NCI-H1436 (cell line): ENCODE measurements at places on chromosomes 1 and 21.

DNA sequence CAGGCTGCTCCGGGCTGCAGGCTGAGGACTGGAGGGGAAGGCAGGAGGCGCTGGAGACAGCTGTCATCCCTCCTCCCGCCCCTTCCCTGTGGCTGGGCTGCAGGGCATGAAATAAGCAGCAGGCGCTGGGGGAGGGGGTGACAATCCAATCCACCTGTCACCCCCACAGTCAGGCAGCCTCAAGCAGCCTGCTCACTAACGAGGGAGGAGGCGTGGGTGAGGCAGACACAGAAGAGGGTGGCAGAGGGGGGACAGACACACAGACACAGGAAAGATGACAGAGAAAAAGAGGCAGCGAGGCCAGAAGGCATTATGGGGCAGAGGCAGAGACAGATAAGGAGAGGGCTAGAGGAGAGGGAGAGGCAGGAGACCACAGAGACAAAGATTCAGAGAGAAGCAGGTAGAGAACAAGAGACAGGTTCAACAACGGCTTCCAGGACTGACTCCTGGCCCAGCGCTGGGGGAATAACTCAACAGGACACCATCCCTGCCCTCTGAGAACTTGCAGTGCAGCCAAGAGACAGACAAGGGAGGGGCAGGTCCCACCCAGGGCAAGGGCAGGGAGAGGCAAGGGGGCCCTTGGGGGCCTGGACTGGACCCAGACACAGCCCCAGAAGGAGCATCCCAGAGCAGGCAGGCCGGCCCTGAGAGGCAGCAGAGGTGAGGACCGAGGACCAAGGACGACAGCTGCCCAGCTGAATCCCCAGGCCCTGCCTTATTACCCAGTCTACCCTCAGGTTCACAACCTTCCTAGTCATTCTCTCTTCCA is 11.2 kb downstream of the MEF2D start:
- peak; percentile 66 for DNase-seq

GRCh38 chr1:228827019-228827418 is 91.7 kb downstream of the RHOU start:
- no peak for DNase-seq

DNA sequence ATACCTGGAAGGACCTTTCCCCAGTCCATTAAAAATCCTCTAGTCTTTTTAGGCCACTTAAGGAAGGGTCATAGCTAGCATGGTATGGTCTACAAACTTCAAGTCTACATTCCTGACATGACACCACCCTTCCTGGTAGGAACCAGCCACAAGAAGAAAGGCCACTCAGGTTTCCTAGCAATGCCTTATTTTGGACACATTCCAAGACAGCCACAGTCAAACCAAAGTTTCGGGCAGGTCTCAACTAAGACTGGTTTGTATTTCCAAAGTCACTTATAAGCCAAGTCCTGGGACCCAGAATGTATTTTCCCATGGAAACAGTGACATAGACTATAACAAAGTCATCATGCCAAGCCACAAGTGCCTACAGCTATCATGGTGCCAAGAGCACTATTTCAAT is 50.6 kb upstream of the SLC44A3 start:
- DNase-seq, result no peak

- DNase-seq, result no peak
These were observed 156.2 kb downstream of the RHOU start for GRCh38 chr1:228891272-228892034.

GRCh38 chr1:18479454-18479853 is 1.3 kb upstream of the KLHDC7A start:
- no peak for DNase-seq

GRCh38 chr1:209993061-209993830 is 55.2 kb downstream of the SYT14 start:
- DNase-seq, result no peak

DNA sequence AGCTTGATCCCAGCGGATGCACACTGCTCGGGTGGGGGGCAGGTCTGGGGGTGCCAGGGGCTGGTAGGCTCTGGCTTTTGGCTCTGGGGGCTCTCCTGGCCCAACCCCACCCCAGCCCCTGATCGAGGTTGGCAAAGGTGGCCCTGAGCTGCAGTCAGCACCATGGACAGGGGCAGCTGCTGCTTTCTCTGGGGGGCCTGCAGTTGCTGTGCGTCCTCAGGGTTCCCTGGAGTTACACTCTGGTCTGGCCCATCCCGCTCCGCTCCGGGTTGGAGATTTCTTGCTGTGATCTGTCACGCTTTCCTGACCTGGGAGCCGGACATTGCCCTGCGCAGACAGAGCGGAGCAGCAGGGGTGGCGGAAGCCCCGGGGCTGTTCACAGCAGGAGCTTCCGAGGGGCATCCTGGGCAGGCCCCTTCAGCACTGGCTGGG is 8.0 kb upstream of the PLCH2 start:
- DNase-seq, result no peak

DNA sequence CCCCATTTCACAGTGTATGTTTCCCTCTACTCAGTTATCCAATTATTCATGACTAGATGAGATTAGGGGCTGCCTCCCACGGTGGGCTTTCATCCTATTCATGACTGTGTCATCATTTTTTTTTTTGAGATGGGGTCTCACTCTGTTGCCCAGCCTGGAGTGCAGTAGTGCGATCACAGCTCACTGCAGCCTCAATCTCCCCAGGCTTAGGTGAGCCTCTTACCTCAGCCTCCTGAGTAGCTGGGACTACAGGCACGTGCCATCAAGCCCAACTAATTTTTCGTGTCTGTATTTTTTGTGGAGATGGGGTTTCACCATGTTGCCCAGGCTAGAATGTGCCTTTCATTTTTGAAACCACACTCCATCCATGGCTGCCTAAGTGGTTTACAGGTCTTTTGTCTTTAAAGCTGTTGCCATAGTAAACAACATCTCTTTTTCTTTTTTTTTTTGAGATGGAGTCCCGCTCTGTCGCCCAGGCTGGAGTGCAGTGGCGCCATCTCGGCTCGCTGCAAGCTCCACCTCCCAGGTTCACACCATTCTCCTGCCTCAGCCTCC is 60.0 kb downstream of the PIK3CD start:
- DNase-seq, result no peak

DNA sequence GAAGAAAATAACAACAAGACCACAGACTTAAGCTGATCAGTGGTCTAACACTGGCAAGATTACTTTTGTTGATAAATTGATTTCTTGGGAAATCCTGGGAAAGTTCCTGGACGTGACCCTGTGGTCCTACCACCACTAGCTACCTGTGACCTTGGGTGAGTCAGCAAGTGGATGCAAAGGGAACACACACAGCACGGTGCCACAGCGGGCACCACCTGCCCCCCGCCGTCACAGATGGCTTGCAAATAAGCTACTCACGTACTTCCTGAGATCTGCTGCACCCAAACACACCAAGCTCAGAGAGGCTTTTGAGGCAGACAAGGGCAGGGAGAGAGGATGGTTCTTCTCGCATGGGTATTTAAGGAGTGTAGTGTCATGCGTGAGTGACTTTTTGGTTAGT is 12.7 kb downstream of the CFAP298 start:
- no peak for DNase-seq

DNA sequence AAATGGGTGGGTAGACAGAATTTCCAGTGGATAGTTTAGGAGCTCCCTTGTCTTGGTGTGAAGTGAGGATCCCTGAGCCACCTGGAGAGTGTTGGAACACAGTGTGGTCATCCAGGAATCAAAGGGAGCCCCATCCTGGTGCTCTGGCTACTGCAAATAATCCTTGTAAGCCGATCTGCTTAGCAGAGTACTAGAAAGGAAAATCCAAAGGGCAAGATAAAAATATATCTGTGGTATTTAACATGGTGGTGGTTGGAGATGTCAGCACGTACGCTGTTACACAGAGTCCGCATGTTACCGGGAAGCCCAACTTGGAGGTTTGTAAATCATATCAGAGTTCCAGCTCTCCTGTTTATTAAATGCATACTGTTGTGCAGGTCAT is 39.0 kb downstream of the VANGL1 start:
- DNase-seq, result no peak

- DNase-seq, result no peak
These were observed 602.9 kb downstream of the NPHP4 start for GRCh38 chr1:5389101-5389885.

GRCh38 chr1:5936126-5936525 is 56.1 kb downstream of the NPHP4 start:
- no peak for DNase-seq

DNA sequence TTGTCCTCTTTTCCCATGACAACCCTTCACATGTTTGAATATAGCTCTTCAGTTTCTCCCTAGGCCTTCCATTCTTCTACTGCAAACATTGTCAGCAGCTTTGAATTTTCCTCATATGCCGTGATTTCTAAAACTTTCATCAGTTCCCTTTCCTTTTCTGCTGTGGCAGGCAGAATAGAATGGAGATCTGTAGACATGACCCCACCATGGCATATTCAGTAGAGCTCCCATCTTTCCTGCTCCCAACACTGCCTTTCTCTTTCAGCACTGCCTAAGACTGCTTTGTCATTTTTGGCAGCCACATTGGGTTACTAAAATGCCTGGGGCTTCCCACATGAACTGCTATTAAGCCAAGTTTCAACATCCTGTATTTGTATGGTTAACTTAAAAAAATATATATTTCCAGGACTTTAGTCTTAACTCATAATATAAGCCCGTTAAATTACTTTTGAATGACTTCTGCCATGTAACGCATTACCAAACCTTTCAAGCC is 60.9 kb downstream of the TBX19 start:
- no peak for DNase-seq

GRCh38 chr21:45820171-45821091 is 161.1 kb upstream of the COL6A1 start:
- DNase-seq, result peak; percentile 76

DNA sequence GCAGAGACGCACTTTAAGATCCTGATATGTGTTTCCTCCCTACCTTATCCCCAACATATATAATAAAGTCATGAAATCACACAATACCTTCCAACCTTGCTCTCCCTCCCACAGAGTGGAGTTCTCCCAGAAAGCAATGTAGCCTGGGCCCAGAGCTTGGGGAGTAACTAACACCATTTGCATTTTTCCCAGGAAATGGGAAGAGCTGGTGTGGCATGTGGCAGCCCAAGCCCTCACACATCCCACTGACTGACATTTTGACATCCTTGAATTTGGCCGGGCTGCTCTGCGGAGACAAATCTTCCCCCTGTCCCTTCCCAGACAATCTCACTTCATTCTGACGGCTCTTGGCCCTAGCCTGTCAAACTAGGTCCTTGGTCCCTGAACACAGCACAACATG is 37.0 kb upstream of the ATP2B4 start:
- no peak for DNase-seq

GRCh38 chr1:11784993-11785769 is 20.6 kb downstream of the MTHFR start:
- DNase-seq, result no peak

GRCh38 chr21:25831300-25831960 is 96.7 kb downstream of the GABPA start:
- DNase-seq, result no peak

DNA sequence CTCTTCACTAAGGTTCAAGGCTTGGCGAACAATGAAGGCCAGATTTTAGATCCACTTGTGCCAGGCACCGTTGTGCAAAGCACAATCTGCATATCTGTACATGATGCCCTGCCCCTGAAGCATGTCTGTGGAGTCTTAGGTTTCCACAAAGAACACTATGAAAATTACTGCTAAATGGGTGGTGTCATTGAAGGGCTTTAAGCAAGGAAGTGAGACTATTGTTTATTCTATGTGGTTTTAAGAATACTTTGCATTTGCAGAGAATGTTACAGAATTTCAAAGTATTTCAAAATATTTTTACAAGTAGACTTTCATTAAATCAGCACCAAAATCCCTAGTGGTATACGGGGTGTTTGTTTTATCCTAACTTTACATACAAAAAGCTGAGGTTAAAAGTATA is 8.8 kb downstream of the TSEN15 start:
- no peak for DNase-seq
